ENCODE measurements at places on chromosomes 5 and 9.

DNA sequence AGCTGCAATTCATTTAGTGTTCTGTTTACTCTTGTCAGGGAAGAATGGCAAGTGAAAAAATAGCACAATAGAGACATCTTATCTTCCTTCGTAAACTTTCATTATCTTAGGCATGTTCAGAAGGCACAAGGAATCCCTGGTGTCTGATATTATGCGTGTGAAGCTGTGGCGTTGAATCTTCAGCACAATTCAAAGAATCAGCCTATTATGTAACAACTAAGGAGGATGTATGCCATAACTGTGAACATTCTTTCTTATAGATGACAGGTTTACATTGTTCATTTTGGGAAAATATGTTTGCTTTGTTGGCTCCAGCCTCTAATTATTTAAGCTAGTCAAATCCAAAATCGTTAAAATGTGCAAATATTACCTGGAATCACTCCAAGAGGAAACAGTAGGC is 446.1 kb downstream of the ANXA1 start:
- DNase-seq, result no peak

DNA sequence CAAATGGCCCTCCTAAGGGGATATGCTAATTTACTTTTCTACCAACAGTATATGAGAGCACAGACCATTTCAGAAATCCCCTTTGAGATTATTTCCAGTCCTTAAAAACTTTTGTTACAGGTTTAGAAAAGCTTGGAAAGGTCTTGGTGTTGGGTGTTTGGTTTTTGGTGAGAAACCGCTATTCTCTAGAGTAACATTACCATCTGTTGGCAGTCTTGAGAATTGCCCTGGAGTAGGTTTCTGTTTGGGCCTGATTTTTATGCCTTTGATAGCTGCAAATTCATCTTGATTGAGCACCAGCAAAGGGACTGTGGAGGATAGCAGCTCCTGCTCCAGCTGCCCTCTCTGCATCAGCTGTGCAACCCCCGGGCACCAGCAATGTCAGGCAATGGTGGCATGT is 8.0 kb downstream of the NUDT2 start:
- DNase-seq, result no peak

- DNase-seq, result no peak
Observed at GRCh38 chr5:51731421-51732029, 348.3 kb downstream of the ISL1 start.

GRCh38 chr5:151622367-151623088 is 31.4 kb upstream of the FAT2 start:
- DNase-seq, result no peak

DNA sequence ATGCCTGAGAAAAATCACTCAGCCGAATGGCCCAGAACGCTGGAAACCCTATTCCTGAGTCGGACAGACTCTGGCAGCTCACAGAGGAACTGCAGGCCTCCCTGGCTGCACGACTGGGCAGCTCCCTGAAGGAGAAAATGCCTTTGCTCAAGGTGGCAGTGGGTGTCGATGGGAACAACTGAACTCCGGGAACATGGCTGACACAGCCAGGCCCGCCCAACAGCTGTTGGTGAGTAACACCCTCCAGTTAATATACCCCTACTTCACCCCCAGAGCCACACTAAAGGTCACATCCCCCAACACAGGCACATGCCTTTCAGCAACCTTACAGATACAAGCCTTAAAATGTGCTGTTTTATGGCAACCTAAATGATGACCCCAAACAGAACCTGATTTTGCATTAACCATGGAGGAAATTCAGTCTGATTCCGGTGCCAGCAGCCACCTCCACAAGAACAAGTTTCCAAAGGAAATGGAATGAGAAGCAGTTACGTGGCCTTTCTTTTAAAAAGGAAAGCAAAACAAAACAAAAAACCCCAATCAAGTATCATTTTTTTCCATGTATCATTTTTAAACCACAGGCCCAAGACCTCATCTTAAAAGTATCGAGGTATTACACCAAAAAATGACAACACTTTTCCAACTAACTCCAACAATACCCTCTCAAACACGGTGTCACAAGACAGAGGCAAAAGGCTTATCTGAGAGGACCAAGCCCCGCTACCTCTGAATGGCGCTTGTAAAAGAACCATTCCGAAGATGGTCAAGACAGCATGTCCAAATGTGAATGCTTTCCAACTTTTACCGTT is 3.1 kb downstream of the KLF9 start:
- no peak for DNase-seq

DNA sequence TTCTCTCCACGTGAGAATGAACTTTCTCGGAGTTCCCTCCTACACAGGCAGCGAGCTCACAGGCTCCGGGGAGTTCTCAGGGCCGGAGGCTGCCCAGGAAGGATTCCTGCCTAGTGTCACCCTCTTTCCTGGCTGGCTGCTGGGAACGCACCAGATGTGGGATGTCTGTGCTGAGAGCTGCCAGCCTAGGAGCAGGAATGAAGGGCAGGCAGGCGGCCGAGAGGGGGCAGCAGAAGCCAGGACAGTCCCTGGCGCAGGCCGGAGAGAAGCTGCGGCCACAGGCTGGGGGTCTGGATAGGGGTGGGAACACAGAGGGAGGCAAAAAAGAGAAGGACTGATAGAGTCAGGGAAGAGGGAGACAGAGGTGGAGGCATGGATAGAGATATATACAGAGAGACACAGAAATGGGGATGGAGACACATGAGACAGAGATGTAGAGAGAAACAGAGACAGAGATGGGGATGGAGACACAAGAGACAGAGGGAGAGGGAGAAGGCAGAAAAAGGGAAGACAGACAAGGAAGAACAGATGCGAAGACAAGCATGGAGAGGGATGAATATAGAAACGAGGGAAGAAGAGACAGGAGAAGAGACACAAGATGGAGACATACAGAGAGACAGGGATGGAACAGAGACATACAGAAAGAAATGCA is 25.3 kb upstream of the ENHO start:
- no peak for DNase-seq

- no peak for DNase-seq
Observed at GRCh38 chr5:22842574-22842973, 10.6 kb downstream of the CDH12 start.

- DNase-seq, result no peak
Observed at GRCh38 chr5:55540525-55540924, 5.8 kb upstream of the PLPP1 start.

GRCh38 chr5:78004559-78004958 is 228.4 kb upstream of the TBCA start:
- DNase-seq, result no peak

DNA sequence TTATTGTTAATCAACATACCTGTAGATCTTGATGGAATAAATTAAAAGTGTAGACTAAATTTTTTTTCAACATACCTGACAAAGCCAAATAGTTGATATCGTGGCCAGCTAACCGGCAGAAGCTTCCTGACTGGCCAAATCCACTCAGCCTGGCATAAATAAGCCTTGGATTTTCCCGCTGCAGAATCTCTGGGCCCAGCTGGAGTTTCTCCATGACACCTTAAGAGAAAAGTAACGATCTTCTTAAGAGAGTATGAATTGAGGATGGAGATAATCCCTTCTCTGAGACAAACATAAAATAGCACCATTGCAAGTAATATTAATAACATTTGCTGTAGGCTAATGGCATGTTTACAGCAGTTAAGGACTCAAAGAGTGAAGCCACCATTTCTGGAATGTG is 2.2 kb downstream of the AMACR start:
- no peak for DNase-seq

- DNase-seq, result no peak
Observed at GRCh38 chr9:120221844-120222243, 358.1 kb downstream of the CDK5RAP2 start.

DNA sequence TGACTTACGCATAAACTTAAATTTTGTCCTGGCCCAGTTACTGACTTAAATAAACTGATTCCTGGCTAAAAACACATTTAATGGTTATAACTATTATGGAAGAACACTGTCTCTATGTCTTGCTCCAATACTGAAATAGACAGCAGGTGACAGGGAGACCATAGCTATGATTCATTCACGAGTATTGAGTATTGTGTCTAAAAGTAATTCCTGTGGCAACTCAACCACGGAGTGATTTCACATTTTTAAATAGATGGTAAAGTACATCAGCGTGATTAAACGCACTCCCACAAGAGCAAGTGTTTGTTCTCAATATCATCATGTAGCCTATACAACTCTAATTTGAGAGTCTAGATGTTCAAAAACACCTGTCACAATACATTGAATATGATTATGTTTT is 35.9 kb upstream of the PCSK1 start:
- no peak for DNase-seq

DNA sequence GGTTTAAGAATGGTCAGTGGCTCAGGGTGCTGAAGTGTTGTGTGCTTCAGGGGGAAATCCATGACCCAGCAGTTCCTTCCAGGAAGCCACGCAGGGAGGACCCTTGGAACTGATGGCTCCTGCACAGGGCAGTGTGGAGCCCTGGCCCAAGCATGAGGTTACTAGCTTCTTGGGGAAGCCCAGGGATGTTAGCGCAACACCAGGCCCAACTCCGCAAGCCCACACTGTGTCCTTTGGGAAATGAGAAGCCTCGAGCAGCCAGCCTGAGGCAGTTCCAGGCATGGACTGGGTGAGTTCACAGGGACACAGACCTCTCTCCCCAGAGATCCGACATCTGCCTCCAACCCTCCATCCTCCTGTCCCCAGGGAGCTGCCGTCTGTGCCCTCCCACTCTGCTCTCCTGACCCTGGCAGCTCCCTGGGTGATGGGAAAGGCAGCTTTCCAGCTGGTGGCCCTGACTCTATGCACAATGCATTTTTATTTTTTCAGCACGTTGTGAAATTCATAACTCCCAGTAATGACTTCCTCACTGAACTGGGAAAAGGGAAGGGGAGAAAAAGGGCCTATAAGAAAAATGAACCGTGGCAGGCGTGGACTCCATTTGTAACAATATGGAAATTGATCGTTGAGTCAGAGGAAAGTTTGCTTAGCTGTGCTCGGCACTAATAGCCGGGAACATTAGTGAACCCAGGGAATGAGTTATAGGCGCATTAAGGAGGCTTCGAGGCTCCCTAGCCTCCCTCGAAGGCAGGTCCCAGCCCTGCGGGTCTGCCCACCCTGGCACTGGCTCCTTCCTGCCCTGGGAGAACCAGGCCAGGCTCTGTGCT is 34.1 kb downstream of the LMX1B start:
- DNase-seq, result no peak

GRCh38 chr9:6761306-6761705 is 3.5 kb downstream of the KDM4C start:
- DNase-seq, result no peak

DNA sequence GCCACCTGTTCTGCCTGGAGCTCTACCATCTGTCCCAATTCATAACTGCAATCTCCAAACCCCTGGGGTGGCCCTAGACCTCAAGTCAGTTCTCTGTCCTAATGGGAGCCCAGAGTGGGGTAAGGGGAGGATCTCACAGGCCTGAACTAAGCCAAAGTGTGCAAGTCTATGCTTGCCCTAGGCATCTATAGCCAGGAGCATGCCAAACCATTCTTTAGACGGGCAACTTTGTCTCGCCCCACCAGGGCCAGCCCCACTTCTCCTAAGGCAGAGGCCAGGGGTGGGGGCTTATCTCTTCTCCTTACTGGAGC is 3.3 kb downstream of the ACSL6 start:
- DNase-seq, result no peak

GRCh38 chr5:147407094-147407681 is 102.7 kb downstream of the DPYSL3 start:
- no peak for DNase-seq

- no peak for DNase-seq
Observed at GRCh38 chr9:89970701-89971100, 365.9 kb downstream of the GADD45G start.

GRCh38 chr9:19116107-19116790 is 11.0 kb downstream of the PLIN2 start:
- no peak for DNase-seq

DNA sequence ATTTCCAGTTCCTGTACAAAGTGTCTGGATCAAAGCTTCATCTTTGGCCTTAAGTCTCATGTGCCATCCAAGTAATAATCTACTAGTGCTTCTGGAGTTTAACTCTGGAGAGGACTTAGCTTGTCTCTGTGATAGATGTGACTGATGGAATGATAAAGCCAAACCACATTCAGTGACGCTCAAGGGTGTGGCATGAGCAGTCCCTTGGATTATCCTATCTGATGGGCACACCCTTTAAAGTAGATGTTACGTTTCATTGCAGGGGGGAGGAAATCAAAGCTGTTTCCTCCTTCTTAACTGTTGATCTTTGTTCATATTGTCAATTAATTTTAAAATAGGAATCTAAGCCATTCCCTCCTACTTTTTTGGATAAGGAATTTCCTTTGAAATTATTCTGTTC is 8.5 kb upstream of the EGFLAM start:
- no peak for DNase-seq

- no peak for DNase-seq
Observed at GRCh38 chr9:136576269-136576626, 30.4 kb upstream of the NOTCH1 start.

- DNase-seq, result no peak
Observed at GRCh38 chr5:38660194-38660668, 103.8 kb upstream of the LIFR start.

DNA sequence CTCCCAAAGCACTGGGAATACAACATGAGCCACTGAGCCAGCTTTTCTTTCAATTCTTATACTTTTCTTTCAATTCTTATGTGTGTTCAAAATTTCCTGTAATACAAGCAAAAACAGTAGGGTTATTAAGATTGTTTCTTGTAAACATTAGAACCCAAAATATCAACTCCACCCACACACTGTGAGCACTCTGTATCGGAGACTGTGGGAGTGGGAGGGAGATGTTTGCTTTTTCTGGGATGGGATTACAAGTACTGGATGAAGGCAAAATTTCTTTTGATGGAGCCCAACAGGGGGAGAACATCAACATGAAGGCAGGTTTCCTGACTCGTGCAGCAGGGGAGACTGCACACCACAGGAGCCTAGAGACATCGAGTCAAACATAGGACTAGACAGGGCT is 4.7 kb upstream of the CFAP90 start:
- no peak for DNase-seq

- DNase-seq, result no peak
Observed at GRCh38 chr5:126594748-126595485, at the start of gene ALDH7A1. TSS of gene ALDH7A1 (minus strand) at chr5:126595219. CDS start at chr5:126595198, 21 bp downstream.

DNA sequence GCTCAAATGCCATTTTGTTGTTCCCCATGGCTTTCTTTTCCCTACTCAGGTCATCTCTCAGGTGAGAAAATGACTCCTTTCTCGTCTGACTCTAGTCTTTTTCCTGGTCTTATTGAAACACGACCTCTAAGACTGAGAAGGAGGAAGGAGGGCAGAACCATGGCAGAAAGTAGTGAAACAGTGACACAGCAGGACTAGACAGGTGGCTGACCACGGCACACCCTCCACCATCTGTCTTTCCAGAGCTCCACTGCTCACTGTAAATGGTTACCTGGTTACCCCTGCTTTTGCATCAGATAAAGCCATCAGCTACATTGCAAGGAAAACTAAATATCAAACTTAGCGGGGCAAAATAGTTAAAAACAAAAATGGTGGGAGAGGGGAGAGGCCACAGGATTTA is 30.9 kb downstream of the NR4A3 start:
- DNase-seq, result no peak

DNA sequence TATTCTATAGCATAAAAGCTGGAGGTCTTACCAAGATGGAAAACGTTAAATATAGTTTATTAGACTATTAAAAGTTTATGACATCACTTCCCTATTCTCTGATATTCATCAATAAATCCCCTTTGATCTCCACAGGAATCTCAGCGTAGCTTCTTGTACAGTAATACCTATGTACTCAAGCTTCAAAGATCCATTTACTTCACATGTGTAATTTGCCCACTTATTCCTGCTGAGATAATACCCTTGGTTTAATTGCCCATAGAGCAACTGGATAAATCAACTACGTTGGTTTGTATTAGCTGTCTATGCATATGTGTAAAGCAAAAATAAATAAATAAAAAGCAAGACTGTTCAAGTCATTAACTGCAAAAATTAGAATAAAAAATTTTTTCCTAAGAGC is 219.7 kb downstream of the EFNA5 start:
- no peak for DNase-seq

GRCh38 chr5:141523991-141524390 is 35.1 kb downstream of the PCDHGC5 start:
- no peak for DNase-seq

Measured in stimulated activated CD8-positive, alpha-beta memory T cell treated with anti-CD3 and anti-CD28 coated beads, Interleukin-4, amount 100 ng/mL, for 4 hours (primary cell).